ENCODE measurements at places on chromosomes 5 and 9.

DNA sequence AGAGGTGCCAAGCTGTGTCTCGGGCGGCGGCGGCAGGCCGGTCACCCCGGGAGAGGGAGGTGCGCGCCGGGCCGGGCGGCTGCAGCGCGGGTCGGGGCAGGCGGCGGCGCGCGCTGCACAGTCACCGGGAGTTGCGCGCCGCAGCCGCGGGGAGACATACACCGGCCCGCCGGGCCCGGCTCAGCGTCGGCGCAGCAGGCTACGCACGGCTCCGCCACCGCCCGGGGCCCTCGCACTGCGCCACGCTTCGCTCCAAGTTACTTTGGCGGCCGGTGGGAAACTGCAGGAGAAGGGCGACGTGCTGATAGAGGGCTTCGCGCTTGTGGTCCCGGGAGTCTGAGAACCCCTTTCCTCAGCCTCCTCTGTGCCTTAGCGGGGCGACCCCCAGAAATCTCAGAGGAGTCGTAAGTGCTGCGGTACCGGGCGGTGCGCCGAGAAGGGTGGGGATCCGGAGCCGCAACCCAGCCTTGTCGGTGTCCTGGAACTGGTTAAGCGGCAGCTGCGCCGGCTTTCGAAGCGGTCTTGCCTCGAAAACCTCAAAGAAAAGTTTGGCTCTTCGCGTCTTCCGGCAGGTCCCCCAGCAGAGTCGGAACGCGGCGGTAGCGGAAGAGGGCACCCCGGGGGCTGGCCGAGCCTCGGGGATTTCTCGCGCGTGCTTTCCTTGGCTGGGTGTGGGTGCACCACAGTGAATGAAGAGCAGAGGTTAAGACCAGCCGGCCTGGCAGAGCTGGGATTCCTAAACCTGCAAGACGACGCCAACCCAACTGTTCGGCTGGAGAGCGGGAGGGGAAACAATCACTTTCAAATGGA is at the start of gene EFNA5:
EFNA5 (minus strand) TSS at position 6 of the 810 bp plus-strand sequence.
- DNase-seq: no peak

GRCh38 chr5:80592761-80593160 is 22.7 kb upstream of the ANKRD34B start:
- DNase-seq: no peak

GRCh38 chr5:110094548-110094947 is 404.8 kb downstream of the MAN2A1 start:
- DNase-seq: no peak

- no peak for DNase-seq
These were observed 1.2 kb downstream of the ENTREP1 start for GRCh38 chr9:69326261-69326660.

DNA sequence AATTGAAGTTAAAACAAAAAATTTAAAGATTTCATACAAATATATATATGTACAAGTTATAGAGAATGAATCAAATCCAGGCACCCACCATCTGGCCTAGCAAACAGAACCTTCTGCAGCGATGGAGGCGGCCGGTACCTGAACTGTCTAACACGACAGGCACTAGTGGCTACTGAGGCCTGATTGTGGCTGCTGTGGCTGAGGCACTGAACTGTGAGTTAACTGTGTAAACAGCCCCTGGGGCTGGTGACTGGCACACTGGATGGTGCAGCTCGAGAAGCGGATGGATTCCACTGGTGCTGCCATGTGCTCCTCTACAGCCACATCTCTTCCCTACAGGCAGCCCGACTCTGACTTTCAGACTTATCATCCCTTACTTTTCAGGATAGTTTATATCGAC is 82.4 kb downstream of the RAPGEF1 start:
- DNase-seq: no peak

DNA sequence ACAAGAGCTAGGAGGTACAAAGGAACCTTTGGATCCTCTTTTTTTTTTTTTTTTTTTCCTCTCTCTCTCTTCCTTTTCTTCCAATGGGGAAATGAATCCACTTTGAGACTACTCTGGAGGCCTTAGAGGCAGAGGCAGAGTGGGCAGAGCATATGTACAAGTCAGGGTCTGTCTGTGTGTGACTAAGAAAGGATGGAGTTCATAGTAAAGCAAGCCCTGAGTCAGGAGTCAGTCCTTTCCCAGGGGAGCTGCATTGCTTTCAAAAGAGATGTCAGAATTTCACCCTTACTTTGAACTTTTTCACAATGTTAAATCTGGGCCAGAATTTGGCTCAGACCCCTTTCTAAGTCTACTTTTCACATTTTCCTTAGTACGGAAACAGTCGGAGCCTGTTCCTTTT is 792.4 kb upstream of the C9orf72 start:
- no peak for DNase-seq

Data from activated gamma-delta T cell treated with anti-CD3 and anti-CD28 coated beads, Interleukin-2, amount 50 U/mL, for 16 hours (primary cell).